ENCODE measurements at places on chromosomes 3 and 15. TPM values are rescaled to one million over a fixed set of nuclear protein-coding genes. Genes with fewer than 3 reads are reported as not detected.

- H3K27ac ChIP-seq, result no peak overlapping the region
- DNase-seq, result no peak
- H3K4me3 ChIP-seq, result no peak overlapping the region
- H3K27me3 ChIP-seq, result no peaks in the 10 kb centered on the region
Observed at GRCh38 chr3:192940129-192940528, 22.5 kb upstream of the MB21D2 start.

DNA sequence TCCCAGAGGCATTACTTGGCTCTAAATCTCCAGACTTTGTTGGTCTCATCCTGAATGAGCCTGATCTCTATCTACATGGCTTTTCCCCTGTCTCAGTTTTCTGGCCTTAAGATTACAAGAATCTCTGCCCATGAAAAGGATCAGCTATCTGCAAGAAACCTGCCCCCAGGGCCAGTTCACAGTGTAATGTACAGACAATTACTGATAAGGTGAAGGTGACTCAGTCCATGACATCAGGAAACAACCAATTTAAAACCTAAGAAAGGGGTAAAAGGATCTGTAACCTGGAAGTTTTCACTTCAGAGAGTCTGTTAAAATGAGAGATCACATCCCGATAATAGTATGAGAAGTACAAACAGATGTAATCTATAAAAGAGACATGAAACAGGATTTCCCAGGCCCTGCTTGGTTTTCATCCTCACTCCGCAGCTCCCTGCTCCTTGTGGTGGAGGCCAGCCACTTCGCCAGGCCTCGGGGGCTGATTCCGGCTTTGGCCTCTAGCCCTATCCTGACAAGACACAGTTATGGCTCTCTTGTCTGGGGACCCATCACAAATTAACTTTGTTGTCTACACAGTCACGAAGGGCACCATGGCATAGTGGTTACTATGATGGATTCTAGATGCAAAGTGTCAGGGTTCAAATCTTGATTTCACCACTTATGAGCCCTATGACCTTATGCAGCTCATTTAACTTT is 136.9 kb downstream of the THSD4 start:
- H3K4me1 ChIP-seq, result peaks cover 36% of the 10 kb centered on the region
- peak; percentile 59 for DNase-seq
- peak overlapping the region; percentile 78 for H3K27ac ChIP-seq
- H3K36me3 ChIP-seq, result no peaks in the 10 kb centered on the region

GRCh38 chr15:82810061-82810889 is 847 bp downstream of the WHAMM start:
- peaks cover 12% of the 10 kb centered on the region for H3K4me1 ChIP-seq
- peaks cover 58% of the 10 kb centered on the region for H3K36me3 ChIP-seq
- H3K27me3 ChIP-seq, result no peaks in the 10 kb centered on the region
- H3K4me3 ChIP-seq, result peak overlapping the region; percentile 96
- DNase-seq, result peak; percentile 49

GRCh38 chr3:195147649-195148080 is 123.3 kb downstream of the XXYLT1 start:
- DNase-seq, result no peak
- peaks cover 59% of the 10 kb centered on the region for H3K4me1 ChIP-seq
- peaks cover 10% of the 10 kb centered on the region for H3K36me3 ChIP-seq
- no peak overlapping the region for H3K4me3 ChIP-seq
- H3K27me3 ChIP-seq, result no peaks in the 10 kb centered on the region
- H3K27ac ChIP-seq, result no peak overlapping the region

GRCh38 chr15:49624056-49624455 is 3.2 kb downstream of the DTWD1 start:
- peaks cover 16% of the 10 kb centered on the region for H3K36me3 ChIP-seq
- H3K4me3 ChIP-seq, result no peak overlapping the region
- no peak for DNase-seq
- no peak overlapping the region for H3K27ac ChIP-seq

DNA sequence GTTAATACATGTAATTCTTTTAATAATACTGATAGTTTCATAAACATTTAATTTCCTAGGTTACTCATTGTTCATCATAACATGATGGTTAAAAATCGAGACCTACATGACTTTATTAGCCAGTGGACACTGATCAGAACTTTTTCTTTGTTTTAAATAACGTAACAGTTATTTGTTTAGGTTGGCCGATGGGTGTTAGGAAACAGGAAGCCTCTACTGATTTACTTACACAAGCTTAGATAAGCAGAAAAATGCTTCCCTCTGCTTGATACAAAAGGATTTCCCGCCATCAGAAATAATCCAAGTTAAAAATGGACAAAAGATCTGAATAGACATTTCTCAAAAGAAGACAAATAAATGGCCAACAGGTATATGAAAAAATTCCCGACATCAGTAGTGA is 16.6 kb upstream of the APH1B start:
- no peaks in the 10 kb centered on the region for H3K27me3 ChIP-seq
- no peak for DNase-seq
- peaks cover 18% of the 10 kb centered on the region for H3K4me1 ChIP-seq
- no peak overlapping the region for H3K27ac ChIP-seq

The SERPINI2 gene
- total RNA-seq, result not detected

The PP2D1 gene
- total RNA-seq, result not detected

Data from Calu3 (cell line).